Activated CD8-positive, alpha-beta memory T cell treated with anti-CD3 and anti-CD28 coated beads, Interleukin-2, amount 50 U/mL, for 4 hours (primary cell): ENCODE measurements at places on chromosomes 13 and 19.

- DNase-seq, result no peak
Observed at GRCh38 chr13:33624253-33624652, 193.7 kb upstream of the RFC3 start.

DNA sequence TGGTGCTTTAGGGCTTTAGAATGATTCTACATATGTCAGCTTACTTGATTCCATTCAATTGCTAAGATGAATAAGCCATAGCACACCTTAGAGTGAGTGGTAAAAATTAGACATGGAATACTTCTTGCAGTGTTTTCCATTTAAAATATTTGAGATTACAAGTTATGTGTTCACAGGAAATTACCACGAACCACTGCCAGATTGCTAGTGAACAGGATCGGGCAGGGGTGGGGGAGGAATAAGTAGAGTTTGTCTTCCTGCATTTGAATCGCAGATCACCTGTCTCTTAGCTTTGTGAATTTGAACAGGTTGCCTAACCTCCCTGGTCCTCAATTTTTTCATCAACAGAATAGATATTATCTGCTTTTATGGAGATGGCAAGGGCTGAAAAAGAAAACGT, 124.6 kb downstream of the GGACT start:
- no peak for DNase-seq

GRCh38 chr19:3536429-3537100, 2.4 kb upstream of the TEKTIP1 start:
- no peak for DNase-seq

DNA sequence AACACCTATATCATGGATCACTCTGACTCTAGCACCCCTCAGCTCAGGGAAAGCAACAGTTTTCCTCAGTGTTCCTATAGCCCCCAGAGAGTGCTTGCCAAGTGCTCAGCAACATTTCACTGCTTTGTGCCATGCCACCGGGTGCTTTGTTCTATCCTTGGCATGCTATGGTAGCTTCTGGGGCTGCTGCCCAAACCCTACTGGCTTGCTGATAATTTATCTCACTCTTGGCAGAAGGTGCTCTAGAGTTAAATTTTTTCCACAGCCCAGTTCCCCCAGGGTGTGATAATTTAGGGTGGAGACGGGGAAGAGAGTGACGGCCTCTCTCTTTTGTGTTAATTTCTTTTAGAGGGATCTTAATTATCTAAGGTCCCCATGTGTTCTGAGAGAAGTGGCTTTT, 12.6 kb upstream of the CSNK1A1L start:
- DNase-seq, result no peak

GRCh38 chr13:38785042-38785441, 98.2 kb downstream of the FREM2 start:
- no peak for DNase-seq
